NCI-H526 treated with DMSO at 0.1 percent for 48 hours (cell line): ENCODE measurements at places on chromosomes 13 and 19.

DNA sequence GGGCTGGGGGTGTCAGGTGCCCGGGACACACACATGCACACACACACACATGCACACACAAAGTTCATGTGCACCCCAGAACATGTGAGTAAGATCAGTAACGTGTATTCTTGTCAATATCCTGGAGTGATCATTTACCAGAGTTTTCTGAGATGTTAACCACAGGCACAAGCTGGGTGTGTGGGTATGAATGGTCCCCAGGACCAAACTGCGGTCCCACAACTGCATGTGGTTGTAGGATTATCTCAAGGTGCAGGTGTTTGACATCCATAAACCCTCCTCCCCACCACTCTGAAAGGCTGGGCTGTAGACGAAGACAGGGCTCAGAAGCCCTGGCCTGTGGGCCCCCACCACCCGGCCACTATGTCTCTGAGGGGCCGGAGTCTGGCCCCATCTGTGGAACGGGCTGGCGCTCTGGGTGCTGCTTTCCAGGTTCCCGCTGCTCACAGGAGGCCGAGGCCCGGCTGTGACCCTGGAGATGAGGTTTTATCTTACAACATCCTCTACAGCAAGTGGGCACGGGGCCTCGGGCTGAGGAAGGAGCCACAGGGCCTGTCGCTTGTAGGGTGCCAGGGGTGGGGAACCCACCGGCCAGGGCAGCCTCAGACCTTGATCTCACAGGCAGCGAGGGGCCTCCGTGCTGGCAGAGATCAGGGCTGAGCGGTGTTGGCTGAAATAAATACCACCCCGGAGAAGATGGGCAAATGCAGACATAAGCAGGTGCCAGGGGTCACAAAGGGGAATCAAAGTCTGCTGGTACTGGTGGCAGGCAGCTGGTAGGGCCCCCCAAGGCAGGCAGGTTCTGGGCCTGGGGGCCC lies 4.3 kb downstream of the F2RL3 start:
- DNase-seq: no peak

DNA sequence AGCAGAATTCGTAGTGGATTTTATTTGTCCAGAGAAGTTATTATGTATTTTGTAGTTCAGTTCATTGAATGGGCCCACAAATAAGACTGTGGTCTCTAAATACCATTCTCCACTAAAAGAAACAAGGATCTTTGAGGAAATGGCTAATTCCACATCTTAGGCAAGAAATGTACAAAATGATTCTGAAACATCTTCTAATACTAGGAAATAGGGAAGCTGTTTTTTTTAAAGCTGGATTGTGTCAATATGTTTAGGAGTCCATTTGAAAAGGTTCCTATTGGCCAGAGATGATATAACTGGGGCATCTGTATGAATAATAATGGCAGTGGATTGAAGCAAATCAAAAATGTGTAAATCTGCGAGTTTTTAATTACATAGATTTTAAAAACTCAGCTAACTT lies 88.5 kb upstream of the SIAH3 start:
- DNase-seq: no peak

- no peak for DNase-seq
Observed at GRCh38 chr19:9741476-9742171, 26.9 kb downstream of the ZNF846 start.

DNA sequence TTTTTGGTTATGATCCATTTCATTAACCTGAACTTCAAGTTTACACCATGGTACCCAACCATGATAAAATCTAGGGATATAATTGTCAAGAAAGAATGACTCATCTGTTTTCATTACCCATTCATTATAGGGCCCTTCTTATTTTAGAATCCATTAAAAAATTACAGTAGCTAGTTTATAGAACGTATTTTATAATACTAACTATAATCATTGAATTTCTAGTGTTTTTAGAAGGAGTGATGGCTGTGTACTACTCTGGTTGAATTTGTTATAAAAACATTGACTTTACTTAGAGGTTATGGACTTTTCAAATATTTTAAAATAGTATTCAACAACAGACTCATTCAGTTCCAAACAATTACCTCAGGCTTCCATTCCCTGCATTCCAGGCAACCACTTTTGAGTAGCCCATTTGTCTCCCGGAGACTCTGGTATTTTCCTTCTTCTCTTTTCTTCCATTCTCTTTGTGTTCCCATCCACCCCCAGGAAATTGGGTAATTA lies 71.9 kb upstream of the KLF12 start:
- no peak for DNase-seq

DNA sequence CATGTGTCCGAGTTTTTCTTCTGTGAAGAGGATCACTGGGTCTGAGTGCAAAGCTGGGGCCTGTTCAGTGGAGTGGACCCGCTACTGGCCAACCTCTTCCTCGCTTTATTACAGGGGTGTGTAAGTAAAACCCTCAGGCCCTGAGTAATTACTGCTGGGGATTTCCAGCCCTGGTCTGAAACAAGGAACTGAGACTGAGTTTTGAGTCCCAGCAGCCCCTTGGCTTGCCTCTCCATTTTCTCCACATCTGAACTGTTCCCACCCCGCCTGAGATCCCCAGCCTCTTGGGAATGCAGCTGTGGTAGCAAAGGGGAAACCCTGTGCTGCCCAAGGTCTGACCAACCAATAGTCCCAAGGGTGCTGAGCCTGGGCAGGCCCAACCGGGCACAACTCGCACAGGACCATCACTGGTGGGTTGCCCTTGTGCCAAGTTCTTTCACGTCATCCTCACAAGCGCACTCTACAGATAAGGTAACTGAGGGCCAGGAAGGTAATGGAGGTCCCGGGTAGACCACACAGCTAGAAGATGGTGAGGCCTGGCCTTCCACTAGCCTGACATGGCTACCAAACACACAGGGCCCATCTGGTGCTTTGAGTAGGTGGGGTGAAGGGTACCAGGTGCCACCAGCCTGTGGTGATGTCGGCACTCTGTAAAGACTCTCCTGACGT lies 13.7 kb upstream of the SLC35E1 start:
- no peak for DNase-seq

DNA sequence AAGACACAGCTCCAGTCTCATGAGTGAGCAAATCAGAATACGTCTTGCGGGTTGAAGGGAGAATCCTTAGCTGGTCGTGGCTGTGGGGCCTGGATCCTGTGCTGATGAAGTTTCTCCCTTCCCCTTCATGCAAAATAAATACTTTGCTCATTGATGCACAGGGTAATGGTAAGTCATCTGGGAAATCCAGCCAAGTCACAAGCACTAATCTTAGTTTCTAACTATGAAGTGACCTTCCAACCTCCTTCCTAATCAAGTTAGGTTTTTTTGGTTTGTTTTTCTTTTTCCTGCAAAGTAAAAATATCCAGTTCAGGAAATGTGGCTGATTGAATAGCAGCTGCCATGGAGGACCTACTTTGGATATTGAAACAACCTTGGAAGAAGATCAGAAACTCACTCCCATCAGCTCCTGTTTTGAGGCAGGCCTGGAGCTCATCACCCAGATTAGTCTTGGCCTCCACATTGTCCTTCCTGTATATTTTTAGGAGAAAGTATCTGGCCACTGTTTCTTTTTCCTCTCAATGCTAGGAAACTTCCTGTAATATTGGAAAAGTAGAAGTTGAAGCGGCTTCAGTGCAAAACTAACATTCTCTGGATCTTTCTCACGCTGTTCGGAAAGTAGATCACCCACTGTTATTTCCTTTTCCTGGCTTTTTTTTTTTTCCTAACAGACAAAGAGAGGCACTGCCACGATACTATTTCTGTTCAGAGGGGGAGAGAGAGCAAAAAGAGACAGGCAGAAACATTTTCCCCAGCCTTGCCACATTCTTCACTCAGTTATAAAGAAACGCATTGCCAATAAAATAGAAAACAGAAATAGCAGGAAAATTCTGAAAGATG lies 12.3 kb upstream of the ARL11 start:
- DNase-seq: no peak

- no peak for DNase-seq
Observed at GRCh38 chr19:46821512-46822409, 28.9 kb downstream of the AP2S1 start.

DNA sequence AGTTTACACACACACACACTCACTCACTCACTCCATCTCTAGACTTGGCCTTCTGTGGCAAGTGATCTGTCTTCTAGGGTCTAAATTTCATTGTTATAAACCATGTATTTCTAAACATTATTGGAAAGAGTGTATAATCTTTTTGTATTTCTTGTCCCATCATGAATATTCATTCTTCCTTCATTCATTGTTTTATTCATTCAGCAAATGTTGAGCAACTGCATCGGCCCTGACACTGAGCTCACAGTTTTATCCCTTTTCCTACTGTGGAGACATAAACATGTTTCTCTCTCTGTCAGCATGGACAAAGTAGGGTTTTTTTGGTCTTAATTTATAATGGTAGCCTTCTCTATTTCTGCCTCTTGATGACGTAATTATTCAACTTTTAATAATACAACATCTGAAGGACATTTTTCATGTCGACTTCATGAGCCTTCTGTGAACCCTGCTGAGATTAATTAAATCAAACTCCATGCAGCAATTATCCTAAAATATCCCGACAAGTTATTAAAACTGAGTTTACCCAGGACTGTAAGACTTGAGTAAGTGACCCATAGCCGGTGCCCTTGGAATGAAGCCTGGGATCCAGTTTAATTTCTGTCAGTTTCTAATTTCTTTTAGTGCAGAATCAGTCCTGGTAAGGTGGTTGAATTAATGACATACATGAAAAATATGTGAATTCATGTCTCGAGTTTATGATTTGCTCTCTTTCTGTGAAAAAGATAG lies 7.3 kb downstream of the SPATA13 start:
- no peak for DNase-seq

GRCh38 chr19:5271145-5271544 lies 69.5 kb downstream of the PTPRS start:
- DNase-seq: no peak

- DNase-seq: no peak
Observed at GRCh38 chr13:66424422-66424821, 805.7 kb downstream of the PCDH9 start.

GRCh38 chr13:89749888-89750287 lies 1597.6 kb upstream of the MIR17HG start:
- no peak for DNase-seq

- no peak for DNase-seq
Observed at GRCh38 chr13:43221611-43222010, 198.2 kb downstream of the DNAJC15 start.

DNA sequence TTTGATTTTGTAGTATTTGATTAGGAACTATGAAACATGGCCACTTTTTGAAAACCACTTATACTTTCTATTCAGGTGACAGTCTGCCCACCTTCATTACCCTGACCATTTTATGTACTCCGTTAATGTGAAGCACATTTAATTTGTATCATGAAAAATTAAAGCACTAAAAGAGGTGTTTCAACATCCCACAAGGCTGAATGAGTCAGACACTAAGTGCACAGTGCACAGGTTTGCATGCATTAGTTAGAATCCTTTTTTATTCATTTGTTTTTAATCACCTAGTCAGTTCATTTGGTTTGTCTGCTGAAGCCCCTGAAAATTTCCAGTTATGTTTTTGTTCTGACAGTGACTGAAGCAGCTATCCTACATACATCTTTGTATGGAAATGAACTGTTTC lies 271.0 kb downstream of the SLITRK5 start:
- DNase-seq: no peak

DNA sequence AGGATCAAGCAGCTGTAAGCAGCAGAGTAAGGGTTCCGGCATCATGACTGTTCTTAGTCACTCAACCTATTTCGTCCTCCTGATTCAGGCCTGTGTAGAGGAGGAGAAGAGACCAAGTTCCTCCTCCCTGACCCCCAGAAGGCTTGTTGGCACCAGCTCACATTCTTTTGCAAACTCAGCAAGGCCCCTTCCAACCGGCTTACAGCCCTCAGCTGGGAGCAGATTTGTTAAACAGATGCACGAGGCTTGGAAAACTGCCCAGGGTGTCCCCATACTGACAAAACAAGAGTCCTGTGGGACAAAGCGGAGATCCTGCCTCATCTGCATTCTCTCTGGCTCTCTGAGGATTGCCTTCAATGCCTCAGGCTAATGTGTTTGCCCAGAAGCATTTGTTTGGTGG lies 113.2 kb upstream of the SOX21 start:
- no peak for DNase-seq

DNA sequence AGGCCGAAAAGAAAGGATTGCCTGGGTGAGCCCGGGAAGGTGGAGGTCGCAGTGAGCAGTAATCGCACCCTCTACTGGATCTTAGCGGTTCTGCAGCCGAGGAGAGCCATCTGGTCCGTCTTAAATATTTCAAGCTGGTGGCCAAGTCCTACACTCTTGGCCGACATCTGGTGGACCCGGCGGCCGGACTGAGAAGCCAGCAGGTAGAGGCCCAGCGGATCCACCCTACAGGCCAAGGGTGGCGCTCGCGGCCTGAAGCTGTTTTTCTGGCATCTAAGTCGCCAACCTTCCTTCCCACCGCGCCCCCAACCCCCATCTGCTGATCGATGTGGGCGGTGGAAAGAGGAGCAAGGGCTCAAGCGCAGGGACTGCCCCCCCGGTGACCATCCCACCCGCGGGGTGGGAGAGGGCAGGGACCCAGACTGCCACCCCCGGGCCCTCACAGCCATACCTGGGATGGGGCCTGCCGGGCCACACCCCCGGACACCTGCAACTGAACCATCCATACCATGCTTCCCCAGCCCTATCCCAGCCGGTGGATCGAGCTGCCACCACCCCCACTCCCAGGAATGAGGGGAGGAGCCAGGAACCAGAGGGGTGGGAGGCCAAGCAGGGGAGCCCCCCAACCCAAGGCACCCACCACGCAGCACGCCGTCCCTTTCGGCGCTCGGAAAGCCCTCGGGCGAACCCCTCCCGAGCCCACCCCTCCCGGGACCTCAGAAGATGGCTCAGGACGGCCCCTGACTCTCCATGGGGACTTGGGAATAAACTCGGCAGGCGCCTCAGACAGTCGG lies 46.3 kb upstream of the ZNF730 start:
- no peak for DNase-seq
